ENCODE measurements at places on chromosomes 12 and 14. TPM values are rescaled to one million over a fixed set of nuclear protein-coding genes. Genes with fewer than 3 reads are reported as not detected.
A peak's percentile ranks its signal among the peaks of the same experiment; 100 is the strongest.

DNA sequence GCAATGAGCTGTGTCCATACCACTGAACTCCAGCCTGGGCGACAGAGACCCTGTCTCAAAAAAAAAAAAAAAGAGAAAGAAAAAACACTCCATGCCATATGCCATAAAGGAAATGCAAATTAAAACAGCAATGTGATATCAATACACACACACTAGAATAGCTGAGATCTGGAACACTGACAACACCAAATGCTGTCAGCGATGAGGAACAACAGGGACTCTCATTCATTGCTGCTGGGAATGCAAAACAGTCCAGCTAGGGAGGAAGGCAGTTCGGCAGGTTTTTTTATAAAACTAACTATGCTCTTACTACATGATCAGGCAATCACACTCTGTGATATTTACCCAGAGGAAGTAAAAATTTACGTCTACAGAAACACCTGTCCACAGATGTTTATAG is 3.4 kb upstream of the ABCB9 start:
- H3K27me3 ChIP-seq: no peaks in the 10 kb centered on the region
- no peak for DNase-seq

GPRC5D gene
- not detected for total RNA-seq

ANKRD52 gene
- 31.3 TPM for total RNA-seq

- H3K4me3 ChIP-seq: no peak overlapping the region
- DNase-seq: no peak
- H3K36me3 ChIP-seq: no peaks in the 10 kb centered on the region
These were observed 117.1 kb downstream of the KICS2 start for GRCh38 chr12:64105026-64105425.

DNA sequence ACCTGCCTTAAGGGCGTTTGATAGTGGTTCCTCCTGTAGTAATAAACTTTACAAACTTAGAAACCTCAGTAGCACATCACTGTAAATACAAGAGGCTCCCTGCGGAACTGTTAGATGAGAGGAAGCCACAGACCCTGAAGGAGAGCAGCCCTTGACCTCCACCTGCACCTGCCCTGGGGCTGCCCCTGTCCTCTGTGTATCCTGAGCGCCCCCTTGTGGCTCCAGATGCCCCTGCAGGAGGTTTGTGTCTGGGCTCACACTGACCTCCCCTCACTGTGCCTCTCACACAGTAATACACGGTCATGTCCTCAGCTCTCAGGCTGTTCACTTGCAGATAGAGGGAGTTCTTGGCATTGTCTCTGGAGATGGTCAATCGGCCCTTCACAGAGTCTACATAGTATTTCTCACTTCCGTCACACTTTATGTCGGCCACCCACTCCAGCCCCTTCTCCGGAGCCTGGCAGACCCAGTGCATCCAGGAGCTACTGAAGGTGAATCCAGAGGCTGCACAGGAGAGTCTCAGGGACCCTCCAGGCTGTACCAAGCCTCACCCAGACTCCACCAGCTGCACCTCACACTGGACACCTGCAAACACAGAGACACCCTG is 1059.8 kb downstream of the TMEM121 start:
- DNase-seq: peak; percentile 85
- no peaks in the 10 kb centered on the region for H3K27me3 ChIP-seq
- H3K4me3 ChIP-seq: no peak overlapping the region
- H3K4me1 ChIP-seq: peaks cover 4% of the 10 kb centered on the region
- no peaks in the 10 kb centered on the region for H3K36me3 ChIP-seq
- H3K27ac ChIP-seq: no peak overlapping the region

DNA sequence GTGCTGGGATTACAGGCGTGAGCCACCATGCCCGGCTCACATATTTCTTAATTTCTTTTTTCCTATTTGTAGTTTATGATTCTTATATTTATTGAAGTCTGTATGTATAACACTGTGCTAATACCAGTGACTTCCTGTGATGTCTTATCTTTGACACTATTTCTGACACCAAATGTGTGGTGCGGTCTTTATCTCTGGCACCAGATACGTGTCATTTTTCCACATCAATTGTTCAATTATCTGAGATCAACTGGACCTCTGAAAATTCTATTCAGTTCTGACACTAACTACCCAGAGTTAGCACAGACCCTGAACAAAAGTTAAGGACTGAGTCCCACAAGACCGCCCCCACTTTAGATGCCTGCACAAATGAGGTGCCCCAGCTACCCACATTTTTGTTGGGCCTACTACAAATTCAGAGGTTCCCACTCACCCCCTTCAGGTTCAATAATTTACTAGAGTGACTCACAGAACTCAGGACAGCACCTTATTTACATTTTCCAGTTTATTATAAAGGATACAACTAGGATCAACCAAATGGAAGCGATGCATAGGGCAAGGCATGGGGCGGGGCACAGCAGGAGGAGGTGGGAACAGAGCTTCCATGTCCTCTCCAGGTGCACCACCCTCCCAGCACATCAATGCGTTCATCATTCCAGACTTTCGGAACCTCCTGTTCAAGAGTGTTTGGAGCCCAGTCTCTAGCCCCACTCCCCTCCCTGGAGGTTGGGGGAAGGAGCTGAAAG is 11.6 kb upstream of the SRSF9 start:
- no peak for DNase-seq
- H3K27me3 ChIP-seq: no peaks in the 10 kb centered on the region

DNA sequence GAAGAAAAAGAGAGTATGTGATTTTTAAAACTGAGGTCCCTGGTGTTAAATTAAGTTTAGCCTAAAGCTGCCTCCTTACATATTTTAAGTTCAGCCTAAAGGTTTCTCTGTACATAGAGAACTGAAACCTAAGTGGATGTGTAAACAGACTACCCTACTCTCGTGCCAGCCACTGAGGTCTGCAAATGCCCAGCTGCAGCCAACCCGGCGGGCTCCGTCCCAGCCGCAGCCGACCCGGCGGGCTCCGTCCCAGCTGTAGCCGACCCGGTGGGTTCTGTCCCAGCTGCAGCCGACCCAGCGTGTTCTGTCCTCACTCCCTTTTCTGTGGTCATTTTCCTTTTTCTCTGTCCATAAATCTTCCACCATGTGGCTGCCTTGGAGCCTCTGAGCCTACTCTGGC is 97.2 kb upstream of the SFSWAP start:
- no peaks in the 10 kb centered on the region for H3K36me3 ChIP-seq
- DNase-seq: no peak
- no peak overlapping the region for H3K4me3 ChIP-seq
- H3K4me1 ChIP-seq: peaks cover 8% of the 10 kb centered on the region
- no peak overlapping the region for H3K27ac ChIP-seq

DNA sequence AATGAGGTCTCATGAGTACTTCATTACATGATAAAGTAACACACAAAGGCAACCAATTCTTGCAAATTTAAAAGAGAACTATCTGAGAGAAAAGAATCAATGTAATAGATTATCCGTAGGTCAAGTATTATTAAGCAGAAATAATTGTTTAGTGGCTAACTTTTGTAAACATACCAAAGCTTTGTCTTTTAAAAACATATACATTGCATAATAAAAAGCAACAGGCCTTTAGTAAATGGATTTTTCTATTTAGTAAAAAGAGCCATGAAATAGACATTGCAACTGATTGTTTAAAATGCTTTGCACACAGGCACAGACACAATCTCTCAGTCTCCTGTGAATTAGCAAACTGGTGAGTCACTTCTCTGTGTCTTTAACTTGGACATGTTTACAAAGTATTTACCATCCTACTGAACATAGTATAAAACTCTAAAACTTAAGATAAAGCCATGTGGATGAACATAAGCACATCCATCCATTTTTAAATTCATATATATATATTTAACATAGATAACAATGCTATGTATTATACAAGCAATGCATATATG is 518.7 kb upstream of the MGAT4C start:
- H3K27ac ChIP-seq: no peak overlapping the region
- DNase-seq: no peak
- H3K4me3 ChIP-seq: no peak overlapping the region
- H3K4me1 ChIP-seq: no peaks in the 10 kb centered on the region
- H3K27me3 ChIP-seq: no peaks in the 10 kb centered on the region
